NCI-H1694 treated with DMSO at 0.1 percent for 48 hours (cell line): ENCODE measurements at places on chromosomes 4 and X.

- DNase-seq: no peak
Measured at GRCh38 chr4:107071108-107071507, 35.0 kb upstream of the DKK2 start.

- no peak for DNase-seq
Measured at GRCh38 chr4:67550451-67550850, 5.1 kb upstream of the CENPC start.

DNA sequence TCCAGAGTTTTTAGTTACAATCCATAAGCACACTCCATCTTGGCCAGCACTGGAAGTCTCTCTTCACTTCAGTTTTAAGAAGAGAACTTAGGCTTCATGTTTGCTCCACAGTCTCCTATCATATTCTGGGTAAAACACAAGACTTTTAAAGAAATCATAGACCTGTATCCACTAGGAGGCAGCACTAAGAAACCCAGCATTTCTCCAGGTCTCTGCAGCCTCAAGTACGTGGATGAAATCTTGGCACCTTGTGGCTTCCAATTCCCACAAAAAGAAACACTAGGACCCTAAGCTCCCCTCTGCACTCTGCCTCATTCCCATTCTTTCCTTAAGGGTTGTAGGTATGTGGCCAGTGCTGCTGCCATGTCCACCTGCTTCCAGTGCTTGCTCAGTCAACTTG lies 367.3 kb upstream of the CASK start:
- DNase-seq: no peak

GRCh38 chrX:107374132-107374531 lies 75.3 kb upstream of the FRMPD3 start:
- DNase-seq: no peak

DNA sequence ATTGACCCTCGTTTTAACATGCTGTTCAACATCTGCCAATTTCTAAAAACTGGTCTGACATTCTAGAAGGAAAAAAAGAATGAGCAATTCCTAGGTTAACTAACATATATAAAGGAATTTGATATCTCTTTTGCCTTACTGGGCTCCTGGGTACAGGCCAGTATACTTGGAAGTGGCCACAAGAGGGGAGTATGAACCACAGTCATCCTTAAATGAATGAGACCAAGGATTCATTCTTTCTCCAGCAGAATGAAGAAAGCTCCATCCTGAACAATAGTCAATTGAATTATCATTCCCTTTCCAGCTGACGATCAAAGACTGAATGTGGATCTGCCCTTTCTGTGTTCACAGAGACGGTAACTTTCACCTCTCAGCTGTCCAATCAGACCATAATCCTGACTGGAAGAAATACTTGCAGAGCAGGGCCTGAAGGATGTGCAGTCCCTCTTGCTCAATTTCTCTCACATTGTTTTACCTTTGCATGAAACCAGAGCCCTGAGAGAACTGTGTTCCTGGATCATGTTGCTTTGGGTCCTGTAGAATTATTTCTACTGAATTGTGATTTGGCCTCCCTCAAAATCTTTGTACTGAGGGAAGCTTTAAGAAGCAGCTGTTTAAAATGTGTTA lies 14.8 kb upstream of the SPARCL1 start:
- no peak for DNase-seq

GRCh38 chr4:31974490-31975002 lies 1254.4 kb downstream of the PCDH7 start:
- no peak for DNase-seq

DNA sequence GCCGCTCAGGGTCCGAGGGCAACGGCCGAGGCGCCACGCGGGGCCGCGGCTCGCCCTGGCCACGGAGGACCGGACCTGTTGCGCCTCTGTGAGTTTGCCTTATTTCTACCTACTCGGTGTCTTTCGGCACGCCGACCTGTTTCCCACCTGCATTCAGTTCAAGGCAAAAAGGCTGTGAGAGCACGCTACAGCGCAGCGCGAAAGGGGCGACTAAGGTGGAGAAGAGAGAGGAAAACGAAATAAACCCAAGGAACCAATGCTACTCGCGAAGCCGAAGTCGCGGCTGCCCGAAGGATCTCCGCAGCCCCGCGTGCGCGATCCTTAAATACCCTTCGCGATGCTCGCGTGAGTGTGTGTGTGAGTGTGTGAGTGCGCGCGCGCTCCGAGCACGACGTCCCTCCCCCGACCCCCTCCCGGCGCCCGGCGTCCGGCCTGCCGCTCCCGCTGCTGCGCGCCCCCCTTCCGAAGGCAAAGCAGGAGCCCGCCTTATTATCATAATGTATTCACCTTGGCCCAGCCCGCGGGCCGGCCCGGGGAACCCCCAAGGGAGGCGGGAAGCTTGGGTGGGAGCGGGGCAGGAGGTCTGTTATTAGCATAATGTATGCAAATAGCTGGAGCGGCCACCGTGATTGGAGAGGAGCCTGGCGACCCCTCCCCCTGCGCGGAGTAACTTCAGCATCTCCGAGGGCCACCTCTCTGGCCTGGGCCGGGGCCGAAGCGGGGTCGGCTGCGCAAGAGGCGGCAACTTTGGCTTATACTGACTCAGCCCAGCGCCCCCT lies at the start of gene COL25A1:
COL25A1 (minus strand) TSS at position 298 of the 779 bp plus-strand sequence.
- no peak for DNase-seq

DNA sequence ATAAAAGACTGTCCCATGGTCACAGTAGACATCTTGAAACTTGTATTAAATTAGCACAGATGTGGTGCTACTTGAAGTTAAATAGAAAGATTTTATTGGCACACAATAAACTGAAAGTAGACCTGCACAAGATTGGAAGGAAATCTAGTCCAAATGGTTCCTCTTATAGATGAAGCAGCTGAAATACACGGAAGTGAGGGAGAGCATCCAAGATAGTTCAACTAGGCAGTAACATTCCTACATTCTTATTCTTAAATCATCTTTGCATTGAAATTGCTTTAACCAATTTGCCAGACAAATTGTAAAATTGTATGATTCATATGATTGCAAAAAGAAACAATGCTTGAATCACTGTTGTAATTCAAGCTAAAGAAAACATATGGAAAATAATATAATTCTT lies 87.6 kb upstream of the VCX3B start:
- no peak for DNase-seq

- peak; percentile 32 for DNase-seq
Measured at GRCh38 chr4:59122626-59123025, 2012.4 kb upstream of the IGFBP7 start.

DNA sequence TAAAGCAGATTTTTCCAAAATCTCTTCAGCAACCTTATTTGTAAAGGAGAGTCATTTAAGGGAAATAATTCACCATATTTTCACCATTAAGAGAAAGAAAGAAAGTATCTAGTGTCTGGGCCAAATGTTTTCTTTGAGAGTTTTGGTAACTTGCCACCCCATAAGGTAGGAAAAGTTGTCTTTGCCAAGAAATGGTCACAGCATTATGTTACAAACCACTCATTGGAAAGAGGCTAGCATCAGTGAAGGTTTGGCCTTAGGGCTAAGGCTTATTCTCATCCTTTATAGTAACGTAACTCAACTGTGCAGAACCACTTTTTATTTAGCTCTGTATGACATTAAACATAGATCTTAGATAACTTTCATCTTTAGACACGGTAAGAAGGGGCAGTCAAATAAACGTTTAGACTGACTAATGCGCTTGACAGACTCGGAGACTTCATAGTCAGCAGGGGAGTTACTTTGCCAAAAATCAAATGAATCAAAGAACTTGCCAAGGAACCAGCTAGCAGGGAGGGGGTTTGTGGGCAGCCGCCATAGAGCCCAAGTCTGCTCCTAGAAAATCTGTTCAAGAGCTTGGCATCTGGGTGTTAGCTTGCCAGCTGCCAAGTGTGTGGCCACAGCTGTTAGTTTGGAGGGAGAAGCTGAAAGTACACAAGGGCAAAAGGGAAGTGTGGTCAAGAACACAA lies 182.8 kb upstream of the GRID2 start:
- DNase-seq: no peak

- DNase-seq: no peak
Measured at GRCh38 chr4:115042496-115042895, 70.9 kb downstream of the NDST4 start.
